ENCODE measurements at places on chromosomes 3 and 15.

DNA sequence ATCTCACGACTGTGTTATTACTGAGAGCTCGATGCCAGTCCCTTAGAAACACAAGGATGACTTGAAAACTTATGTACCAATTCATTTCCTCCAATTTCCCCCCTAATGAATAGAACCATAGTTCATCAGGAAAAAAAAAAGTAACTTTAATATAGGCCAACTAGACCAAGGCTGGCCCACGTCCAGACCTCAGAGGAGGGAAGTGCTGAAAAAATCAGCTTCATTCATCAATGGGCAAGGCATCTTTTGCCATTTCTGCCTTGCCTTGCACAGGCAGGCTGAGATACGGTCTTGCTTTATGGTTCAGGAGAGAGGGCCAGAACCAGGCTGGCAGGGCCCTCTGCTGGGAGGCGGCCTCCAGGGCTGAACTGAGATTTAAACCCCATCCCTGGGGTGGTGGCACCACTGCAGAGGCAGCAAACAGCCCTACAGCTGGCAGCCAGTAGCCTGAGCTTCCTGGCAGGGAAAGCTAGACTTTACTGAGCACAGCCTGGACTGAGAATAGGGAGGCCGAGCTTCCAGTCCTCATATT lies 104.1 kb upstream of the TNFAIP8L3 start:
- H3K36me3 ChIP-seq: no peaks in the 10 kb centered on the region
- no peaks in the 10 kb centered on the region for H3K27me3 ChIP-seq
- DNase-seq: no peak
- no peak overlapping the region for H3K27ac ChIP-seq
- no peak overlapping the region for H3K4me3 ChIP-seq

DNA sequence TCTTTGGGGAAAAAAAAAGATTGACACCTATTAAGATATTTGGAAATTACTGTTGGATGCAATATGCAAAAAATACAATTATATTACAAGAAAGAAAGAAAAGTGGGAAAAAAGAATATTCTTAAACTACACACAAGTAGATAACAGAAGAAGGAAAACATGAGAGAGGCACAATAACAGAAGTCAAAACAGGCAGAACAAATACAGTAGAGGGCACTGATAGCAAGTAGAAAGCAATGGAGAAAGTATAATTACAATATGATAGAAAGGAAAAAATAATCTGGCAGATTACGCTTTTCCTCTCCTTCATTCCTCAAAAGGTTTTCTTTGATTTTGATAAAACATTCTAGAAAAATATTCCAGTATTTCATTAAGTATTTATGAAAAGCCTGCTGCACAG lies 72.1 kb downstream of the ADAM10 start:
- H3K36me3 ChIP-seq: no peaks in the 10 kb centered on the region
- H3K27ac ChIP-seq: no peak overlapping the region
- no peak for DNase-seq
- H3K27me3 ChIP-seq: no peaks in the 10 kb centered on the region

- peak overlapping the region; percentile 72 for H3K27ac ChIP-seq
- no peak for DNase-seq
- no peaks in the 10 kb centered on the region for H3K4me1 ChIP-seq
- peak overlapping the region; percentile 95 for H3K4me3 ChIP-seq
Measured at GRCh38 chr3:139388821-139389551, 461 bp downstream of the COPB2 start.

GRCh38 chr3:107954845-107955244 lies 136.0 kb downstream of the CD47 start:
- no peak overlapping the region for H3K27ac ChIP-seq
- H3K36me3 ChIP-seq: no peaks in the 10 kb centered on the region
- H3K4me3 ChIP-seq: no peak overlapping the region

DNA sequence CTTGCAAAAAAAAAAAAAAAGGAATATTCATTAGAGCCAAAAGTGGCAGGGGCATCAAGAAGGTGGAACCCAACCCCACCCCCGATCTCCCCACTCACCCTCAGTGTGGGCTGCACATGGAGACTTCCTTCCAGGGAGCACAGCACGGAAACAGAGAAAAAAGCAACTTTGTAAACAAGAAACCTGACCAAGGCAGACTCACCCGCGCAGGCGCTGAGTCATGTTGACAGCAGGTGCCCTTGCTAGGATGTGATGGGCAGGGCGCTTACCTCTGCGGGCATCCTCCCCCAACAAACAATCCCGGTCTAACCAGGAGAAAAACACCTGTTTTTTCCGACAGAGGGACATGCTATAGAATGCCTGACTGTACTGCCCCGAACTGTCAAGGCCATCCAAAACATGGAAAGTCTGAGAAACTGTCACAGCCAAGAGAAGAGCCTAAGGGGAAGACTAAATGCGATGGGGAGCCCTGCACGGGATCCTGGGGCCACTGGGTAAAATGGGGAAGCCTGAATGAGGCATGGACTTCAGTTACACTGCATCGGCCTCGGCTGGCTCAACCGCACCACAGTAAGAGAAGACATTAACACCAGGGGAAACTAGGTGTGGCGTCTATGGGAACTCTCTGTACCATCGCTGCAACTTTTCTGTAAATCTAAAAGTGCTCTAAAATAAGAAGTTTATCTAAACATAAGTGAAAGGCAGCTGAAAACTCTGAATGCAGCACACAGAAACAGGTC lies 66.7 kb upstream of the GATA2 start:
- H3K4me1 ChIP-seq: no peaks in the 10 kb centered on the region
- H3K36me3 ChIP-seq: no peaks in the 10 kb centered on the region
- no peak overlapping the region for H3K4me3 ChIP-seq
- H3K27ac ChIP-seq: no peak overlapping the region

- H3K4me1 ChIP-seq: no peaks in the 10 kb centered on the region
- H3K36me3 ChIP-seq: no peaks in the 10 kb centered on the region
- no peak for DNase-seq
- no peaks in the 10 kb centered on the region for H3K27me3 ChIP-seq
- H3K4me3 ChIP-seq: no peak overlapping the region
Measured at GRCh38 chr15:100588638-100589242, 13.2 kb downstream of the LINS1 start.

DNA sequence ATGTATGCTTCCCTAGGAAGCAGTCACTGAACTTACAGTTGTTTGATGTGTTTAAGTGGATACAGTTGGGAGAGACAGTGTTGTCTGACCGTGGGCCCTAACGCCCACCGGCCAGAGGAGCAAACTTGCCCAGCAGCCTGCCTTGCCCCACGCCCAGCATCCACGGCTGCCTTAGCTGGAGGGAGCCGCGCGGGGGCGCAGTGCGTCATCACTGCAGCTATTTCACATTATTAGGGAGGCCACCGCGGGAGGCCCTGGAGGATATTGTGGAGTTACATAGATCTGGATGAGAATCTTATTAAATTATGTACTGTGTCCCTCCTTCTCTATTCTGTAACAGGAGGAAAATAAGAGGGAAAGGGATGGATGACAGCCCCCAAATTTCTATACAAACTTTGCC lies 267.2 kb downstream of the GABRG3 start:
- no peaks in the 10 kb centered on the region for H3K27me3 ChIP-seq
- H3K4me3 ChIP-seq: no peak overlapping the region
- H3K4me1 ChIP-seq: no peaks in the 10 kb centered on the region
- no peaks in the 10 kb centered on the region for H3K36me3 ChIP-seq

- no peaks in the 10 kb centered on the region for H3K36me3 ChIP-seq
- H3K4me1 ChIP-seq: peaks cover 2% of the 10 kb centered on the region
- DNase-seq: no peak
- H3K27ac ChIP-seq: no peak overlapping the region
Measured at GRCh38 chr3:13189639-13190377, 116.6 kb upstream of the IQSEC1 start.

DNA sequence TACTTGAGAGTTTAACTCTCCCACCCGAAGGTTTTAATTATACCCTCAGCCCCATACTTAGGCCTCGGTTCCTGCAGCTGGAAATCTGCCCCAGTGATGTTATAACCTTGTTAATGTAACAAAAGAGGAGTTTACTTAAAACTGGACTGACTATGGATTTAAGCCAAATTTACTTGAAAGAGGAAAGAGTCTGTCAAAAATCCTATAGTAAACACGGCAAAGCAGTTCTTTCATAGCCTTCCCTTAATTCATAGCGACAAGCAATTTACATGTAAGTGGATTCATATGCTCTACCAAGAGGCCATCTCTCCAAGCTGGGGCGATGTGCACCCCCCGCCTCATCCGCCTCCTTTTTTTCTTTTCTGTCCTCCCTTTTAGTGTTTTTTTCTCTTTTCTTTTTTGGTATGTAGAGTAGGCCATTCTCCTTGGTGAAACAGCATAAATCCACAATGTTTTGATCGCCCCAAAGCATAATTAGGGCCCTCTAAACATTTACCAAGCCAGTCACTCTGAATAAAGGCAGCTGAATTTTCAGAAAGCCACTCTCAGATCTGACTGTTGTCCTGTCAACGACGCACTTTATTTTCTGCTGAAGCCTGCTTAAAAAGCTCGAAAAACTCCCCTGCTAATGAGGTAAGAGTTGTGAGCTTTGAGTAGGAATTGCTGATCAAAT lies 373.1 kb upstream of the WNT5A start:
- H3K4me1 ChIP-seq: no peaks in the 10 kb centered on the region
- H3K27ac ChIP-seq: no peak overlapping the region
- no peaks in the 10 kb centered on the region for H3K27me3 ChIP-seq

- no peaks in the 10 kb centered on the region for H3K4me1 ChIP-seq
- H3K27ac ChIP-seq: no peak overlapping the region
- no peaks in the 10 kb centered on the region for H3K27me3 ChIP-seq
- no peak overlapping the region for H3K4me3 ChIP-seq
Measured at GRCh38 chr3:16378415-16378814, 113.4 kb downstream of the OXNAD1 start.

GRCh38 chr3:126494204-126494969 lies 18.7 kb upstream of the ZXDC start:
- no peaks in the 10 kb centered on the region for H3K27me3 ChIP-seq
- no peaks in the 10 kb centered on the region for H3K36me3 ChIP-seq
- no peak overlapping the region for H3K4me3 ChIP-seq
- H3K4me1 ChIP-seq: no peaks in the 10 kb centered on the region
- no peak for DNase-seq
- H3K27ac ChIP-seq: no peak overlapping the region

- H3K4me3 ChIP-seq: no peak overlapping the region
- no peaks in the 10 kb centered on the region for H3K36me3 ChIP-seq
- DNase-seq: no peak
- no peaks in the 10 kb centered on the region for H3K27me3 ChIP-seq
- H3K27ac ChIP-seq: no peak overlapping the region
- H3K4me1 ChIP-seq: no peaks in the 10 kb centered on the region
Measured at GRCh38 chr3:172530101-172530561, 6.9 kb upstream of the TNFSF10 start.

GRCh38 chr3:34388830-34389229 lies 590.4 kb downstream of the PDCD6IP start:
- no peak overlapping the region for H3K4me3 ChIP-seq
- no peaks in the 10 kb centered on the region for H3K4me1 ChIP-seq
- DNase-seq: no peak

GRCh38 chr3:16211176-16211904 lies 36.9 kb downstream of the GALNT15 start:
- no peak for DNase-seq
- H3K4me1 ChIP-seq: no peaks in the 10 kb centered on the region
- no peak overlapping the region for H3K4me3 ChIP-seq
- no peaks in the 10 kb centered on the region for H3K36me3 ChIP-seq
- H3K27ac ChIP-seq: no peak overlapping the region

DNA sequence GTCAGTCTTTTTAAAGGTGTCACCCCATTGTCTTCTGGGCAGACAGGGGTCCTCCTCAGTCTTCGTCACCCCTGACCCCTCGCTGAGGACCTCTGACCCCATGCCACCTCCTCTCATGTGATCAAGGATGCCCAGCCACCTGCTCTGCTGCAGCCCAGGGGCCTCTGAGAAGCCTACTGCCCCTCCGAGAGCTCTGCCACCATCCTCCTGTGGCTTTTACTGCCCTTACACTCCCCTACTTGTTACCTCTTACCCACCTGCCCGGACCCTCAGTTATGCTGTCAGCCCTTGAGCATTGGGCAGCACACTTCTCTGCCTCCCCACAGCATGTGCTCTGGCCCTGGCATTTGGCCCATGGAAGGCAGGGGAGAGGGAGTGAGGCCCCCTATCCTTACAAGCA lies 123.2 kb downstream of the LRRK1 start:
- DNase-seq: no peak
- no peaks in the 10 kb centered on the region for H3K36me3 ChIP-seq
- H3K4me3 ChIP-seq: no peak overlapping the region
- H3K27me3 ChIP-seq: no peaks in the 10 kb centered on the region

- DNase-seq: no peak
- no peak overlapping the region for H3K27ac ChIP-seq
- H3K36me3 ChIP-seq: no peaks in the 10 kb centered on the region
- no peaks in the 10 kb centered on the region for H3K4me1 ChIP-seq
Measured at GRCh38 chr3:29189328-29189727, 91.5 kb upstream of the RBMS3 start.

DNA sequence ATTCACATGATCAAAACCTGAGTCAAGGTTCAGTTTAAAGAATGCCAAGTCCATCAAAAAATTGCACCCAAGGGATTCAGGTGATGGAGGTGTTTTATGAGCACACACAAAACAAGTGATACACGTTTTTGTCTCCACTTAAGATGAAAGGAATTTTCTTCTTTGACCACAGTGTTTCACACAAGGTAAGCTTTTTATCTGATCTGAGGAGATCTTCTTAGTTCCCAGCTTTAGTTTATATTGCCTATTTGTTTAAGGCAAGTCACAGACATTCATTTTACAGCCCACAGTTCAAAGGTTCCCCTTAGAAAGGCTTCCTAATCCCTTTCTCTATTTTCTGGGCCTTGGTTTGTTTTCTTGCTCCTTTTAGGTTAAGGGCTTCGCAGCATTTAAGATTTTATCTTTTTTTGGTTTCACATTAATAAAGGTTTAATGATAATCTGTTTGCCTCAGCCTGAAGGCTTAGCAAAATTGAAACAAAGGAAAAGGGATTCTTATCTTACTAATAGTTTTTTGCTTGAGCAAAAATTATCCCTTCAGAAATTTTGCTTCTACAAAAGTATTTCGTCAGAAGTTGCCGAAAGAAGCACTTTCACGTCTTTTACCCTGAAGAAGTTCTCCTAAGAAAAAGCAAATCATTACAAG lies 420.5 kb upstream of the NAALADL2 start:
- no peak overlapping the region for H3K4me3 ChIP-seq
- H3K27me3 ChIP-seq: no peaks in the 10 kb centered on the region
- no peaks in the 10 kb centered on the region for H3K4me1 ChIP-seq
- no peaks in the 10 kb centered on the region for H3K36me3 ChIP-seq
- H3K27ac ChIP-seq: no peak overlapping the region
- no peak for DNase-seq

DNA sequence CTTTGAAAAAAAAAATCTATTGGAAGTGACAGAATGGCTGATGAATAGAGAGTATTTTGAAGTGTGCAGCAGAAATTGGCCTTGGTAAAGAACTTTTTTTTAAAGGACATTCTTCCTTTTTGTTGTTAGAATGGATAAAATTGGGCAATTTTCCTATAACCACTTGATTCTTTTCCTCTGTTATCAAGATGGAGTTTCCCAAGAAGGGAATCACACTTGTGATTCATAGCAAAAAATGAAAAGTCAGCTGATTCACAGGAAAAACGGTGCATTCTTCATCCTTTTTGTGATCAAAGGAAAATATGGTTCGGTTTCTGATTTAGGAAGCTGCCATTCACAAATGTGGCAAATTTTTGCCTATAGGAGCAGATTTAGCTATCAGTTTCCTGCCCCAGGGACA lies 486.8 kb downstream of the GBE1 start:
- no peaks in the 10 kb centered on the region for H3K36me3 ChIP-seq
- H3K27me3 ChIP-seq: no peaks in the 10 kb centered on the region
- no peak overlapping the region for H3K4me3 ChIP-seq
- H3K4me1 ChIP-seq: no peaks in the 10 kb centered on the region
- no peak overlapping the region for H3K27ac ChIP-seq
